ENCODE measurements at places on chromosomes 3 and 15.

DNA sequence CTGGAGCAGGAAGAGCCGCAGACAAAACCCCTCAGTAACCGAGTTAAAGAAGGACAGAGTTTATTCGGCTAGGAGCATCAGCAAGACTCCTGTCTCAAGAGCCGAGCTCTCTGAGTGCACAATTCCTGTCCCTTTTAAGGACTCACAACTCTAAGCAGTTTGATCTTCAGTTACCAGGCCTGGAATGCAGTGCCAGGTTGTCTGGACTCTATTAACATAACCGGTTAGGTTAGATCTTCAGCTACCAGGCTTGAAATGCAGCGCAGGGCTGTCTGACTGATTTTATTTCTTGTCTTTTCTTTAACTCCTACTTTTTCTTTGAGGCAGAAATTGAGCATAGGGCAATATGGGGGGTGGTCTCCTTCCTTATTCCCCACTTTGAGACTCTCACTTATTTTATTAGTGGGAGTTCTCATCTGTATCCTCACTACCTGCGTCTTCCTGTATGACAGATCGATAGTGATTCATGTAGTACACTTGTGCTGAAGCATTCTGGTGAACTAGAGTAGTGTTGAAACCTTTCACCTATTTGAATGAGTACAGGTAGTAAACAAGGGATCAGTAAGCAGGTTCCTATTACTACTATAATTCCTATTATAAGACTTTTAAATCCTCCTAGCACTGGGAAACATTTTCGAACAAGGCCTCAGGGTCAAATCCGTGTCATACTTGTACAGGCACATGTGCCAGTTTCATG is 325.0 kb downstream of the CGGBP1 start:
- DNase-seq = no peak

DNA sequence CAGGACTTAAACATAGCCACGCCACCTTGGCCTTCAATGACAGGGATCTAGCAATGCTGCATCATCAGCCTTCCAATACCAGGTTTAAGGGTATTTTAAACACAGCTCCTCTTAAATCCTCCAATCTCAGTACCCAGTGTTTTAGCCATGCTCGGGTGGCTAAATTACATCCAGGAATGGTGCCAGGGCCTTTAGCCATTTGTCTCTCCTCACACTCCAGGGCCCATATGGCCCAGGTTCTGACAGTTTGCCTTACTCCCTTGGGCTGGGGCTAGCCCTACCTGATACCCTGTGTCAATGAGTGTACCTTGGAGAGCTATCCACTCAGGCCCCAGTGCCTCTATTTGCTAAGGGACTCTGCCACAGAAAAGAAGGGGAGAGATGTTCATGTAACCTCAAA is 29.4 kb downstream of the ZNF589 start:
- no peak for DNase-seq

DNA sequence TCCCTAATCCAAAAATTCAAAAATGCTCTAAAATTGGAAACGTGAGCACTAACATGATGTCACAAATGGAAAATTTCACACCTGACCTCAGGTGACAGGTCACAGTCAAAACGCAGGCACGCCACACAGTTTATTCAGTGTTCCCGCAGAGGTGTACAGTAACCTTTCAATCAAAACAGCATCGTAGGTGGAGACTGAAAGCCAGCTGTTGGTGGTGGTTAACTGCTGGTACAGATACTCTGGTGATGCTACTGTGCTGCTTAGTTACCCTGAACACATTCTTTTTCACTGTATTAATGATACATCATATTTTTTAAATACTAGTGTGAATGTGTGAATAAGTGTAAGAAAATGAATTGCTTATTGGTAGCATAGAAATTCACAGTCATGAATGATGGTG is 23.8 kb downstream of the RAB11A start:
- DNase-seq = no peak

DNA sequence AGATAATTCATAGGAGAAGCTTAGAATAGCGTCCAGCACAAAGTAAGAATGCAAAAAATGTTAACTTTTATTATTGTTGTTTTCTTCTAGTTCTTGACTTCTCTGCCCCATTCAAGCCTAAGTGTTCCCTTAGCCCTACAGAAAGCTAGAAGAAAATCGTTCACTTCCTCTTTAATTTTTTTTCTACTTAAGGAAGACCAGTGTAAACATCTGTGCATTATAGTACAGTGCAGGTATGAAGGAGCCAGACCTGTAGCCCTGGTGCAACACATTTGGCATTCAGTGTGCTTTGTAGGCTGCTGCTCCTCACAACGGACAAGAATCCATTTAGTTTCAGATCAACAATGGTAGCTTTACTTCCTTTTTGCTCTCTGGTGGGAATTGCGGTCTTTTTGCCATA is 127.8 kb upstream of the SLC7A14 start:
- no peak for DNase-seq

DNA sequence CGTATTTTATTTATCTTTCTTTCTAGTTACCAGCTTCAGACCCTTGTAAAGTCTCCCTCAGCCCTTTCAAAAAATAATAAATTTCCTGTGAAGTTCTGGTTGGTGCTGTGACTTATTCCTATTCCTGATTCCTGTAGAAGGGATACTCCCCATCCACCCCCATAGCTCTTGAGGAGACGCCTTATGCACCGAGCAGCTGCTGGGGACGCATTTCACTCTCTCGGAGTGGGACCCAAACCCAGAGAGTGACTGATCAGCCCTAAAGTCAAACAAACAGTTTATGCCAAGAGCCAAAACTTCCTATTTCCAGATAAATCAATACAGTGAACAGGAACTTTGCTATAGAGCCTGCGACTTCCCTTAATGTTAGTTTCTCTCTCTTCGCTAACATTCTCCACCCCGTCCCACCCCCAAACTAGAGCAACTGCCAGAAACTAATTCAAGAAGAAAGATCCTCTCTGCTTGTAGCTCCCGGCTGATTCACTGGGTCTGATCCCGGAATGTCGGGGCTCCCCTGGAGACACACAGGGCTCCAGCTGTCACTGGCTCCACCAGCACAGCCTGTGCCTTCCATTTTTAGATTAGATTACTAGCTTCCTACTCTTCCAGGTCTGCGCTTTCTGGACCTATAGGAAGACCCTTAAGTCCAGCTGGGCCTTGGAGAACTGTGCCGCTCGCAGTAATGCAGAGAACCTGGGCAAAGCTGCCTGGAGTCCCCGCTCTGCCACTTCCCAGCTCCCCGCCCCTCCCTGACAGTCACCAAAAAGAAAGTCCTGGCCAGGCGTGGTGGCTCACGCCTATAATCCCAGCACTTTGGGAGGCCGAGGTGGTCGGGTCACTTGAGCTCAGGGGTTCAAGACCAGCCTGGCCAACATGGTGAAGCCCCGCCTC is 45.2 kb downstream of the KLHL25 start:
- no peak for DNase-seq

DNA sequence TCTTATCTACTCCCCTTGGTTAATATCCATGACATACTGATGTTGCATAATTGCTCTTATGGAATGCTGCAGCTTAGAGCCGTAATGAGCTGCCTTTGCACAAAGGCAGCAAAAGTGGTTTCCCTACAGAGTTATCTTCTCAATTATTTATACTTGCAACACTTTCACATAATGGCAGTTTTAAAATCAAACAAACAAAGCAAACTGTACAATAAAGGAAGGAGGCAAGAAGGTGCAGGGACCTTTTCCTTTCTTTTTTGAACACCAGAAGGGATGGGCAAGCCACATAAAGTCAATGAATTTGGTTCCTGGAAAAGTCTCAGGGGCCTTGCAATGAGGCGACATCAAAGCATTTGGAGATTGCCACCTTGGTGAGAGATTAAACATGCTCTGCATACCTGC is 188.0 kb downstream of the MEIS2 start:
- DNase-seq = no peak

DNA sequence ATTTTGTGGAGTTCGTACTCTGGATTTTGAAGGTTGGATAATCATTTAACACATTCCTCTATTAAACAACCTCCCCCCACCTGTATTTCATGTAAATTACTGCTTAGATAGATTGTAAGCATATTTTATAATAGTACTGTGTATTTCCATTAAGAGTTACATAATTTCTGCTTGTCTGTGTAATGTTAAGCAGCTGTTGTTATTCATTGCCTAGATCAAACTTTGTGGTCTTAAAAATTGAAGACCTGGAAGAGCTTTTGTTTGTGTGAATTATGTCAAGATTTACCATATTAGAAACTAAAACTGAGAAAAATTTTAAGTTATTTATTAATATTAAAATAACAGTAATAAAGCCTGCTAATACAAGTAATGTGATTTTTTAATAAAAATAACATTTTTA is 11.1 kb downstream of the SETD5 start:
- no peak for DNase-seq
